ENCODE measurements at places on chromosomes 13 and 19. TPM values are rescaled to one million over a fixed set of nuclear protein-coding genes. Genes with fewer than 3 reads are reported as not detected.

- no peak for DNase-seq
Observed at GRCh38 chr13:22940736-22941135, 240.0 kb upstream of the SGCG start.

GRCh38 chr13:89897681-89898080 is 1449.8 kb upstream of the MIR17HG start:
- DNase-seq = no peak

ZNF177 gene
- total RNA-seq = 3.8 TPM

IZUMO2 gene
- not detected for total RNA-seq

GPATCH1 gene
- 11.6 TPM for total RNA-seq

GRCh38 chr19:36246006-36246481 is 31.1 kb downstream of the ZNF146 start:
- DNase-seq = no peak

- DNase-seq = no peak
Observed at GRCh38 chr13:113162783-113163685, 4.6 kb downstream of the PROZ start.

AMER2 gene
- total RNA-seq = 0.02 TPM

DNA sequence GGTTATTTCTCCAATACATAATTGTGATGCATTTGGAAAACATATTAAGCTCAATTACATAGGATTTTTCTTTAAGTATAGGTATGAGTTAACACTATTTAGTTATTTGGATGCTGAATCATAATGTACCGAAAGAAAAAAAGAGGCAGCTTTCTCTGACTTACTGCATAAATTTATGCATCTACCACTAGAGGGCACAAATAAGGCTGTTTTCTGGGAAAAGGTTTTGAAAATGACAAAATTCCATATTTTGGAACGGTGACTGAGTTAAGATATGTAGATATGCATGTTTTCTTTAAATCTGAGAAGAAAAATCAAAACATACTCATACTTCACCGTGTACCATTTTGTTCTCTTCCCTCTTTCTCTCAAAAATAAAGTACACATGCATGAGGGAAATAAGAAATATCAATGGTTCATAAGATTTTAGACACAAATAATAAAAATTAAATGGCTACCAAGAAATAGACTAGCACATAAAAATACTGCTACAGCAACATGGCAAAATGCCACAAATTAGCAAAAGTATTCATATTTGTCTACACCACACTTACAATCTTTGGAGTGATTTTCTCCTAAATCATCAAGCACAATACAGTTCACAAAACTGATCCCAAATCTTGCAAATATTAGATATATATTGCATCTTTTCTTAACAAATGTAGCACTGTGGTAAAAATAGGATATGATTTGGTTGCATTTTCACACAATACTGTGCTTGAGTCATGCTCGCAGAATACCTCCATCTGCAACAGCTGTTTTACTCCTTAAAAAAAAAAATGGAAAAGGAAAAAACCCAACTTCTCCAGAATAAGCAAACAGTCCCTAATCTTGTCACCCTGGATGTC is 260.0 kb downstream of the FGF14 start:
- no peak for DNase-seq

Measured in activated T-cell treated with anti-CD3 and anti-CD28 coated beads, Interleukin-2, amount 50 U/mL, for 72 hours (primary cell).